ENCODE measurements at places on chromosomes 2 and 18.

DNA sequence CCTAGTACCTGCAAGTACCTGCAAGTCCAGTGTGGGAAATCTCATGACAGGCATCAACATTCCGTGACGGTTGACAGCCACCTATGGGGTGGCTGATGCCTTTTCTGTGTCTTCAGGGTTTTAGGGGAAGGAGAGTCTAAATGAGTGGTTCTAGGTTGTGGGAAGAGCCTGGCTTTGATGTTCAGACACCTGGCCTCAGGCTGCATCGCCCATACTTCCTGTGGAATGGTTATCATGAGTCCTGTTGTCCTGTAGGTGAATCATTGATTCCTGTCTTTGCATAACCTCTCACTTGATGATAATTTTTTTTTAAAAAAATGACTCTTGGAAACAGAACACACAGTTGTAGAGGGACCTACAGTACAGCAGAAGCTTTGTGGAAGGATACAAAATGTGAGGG is 108.9 kb downstream of the NEDD4L start:
- DNase-seq = no peak

GRCh38 chr18:75221897-75222296 is 11.3 kb downstream of the TSHZ1 start:
- no peak for DNase-seq

GRCh38 chr2:232523682-232524597 is 2.0 kb upstream of the CHRND start:
- no peak for DNase-seq

DNA sequence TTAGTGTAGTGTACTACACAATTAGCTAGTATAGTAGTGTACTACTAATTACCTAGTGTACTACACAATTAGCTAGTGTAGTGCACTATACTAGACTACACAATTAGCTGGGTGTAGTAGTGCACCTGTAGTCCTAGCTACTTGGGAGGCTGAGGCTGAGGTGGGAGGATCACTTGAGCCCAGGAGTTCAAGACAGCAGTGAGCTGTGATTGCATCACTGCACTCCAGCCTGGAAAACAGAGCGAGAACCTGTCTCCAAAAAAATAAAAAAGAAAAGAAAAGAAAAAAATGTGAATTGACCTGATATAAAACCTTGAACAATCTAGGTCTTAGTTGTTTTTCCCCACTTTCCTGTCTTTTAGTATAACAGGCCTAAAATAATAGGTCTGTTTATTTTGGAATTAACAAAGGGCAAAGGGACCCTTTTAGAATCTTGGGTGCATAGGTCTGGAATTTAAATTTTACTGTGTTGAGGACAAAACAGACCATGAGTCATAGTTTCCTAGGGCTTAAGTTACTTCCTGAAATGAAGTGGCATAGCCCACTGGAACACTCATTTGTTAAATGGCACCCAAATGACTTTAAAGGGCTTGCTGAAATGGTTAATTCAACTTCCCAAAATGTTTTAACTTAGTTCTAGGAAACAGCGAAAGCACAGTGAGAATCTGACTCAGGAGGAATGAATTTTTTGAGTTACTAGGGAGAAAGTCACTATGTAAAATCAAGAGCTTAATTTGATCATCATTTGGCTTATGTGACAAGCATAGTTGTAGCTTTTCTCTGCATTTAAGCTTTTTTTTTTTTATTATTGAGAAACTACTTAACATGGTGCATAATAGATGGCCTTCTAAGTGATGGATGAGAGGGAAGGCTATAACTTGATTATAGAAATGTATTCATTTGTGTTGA is 50.7 kb upstream of the ARL5A start:
- no peak for DNase-seq

- DNase-seq = no peak
Measured at GRCh38 chr2:73907840-73908452, 15.1 kb downstream of the ACTG2 start.

GRCh38 chr2:32425719-32426141 is 68.9 kb downstream of the BIRC6 start:
- DNase-seq = no peak

DNA sequence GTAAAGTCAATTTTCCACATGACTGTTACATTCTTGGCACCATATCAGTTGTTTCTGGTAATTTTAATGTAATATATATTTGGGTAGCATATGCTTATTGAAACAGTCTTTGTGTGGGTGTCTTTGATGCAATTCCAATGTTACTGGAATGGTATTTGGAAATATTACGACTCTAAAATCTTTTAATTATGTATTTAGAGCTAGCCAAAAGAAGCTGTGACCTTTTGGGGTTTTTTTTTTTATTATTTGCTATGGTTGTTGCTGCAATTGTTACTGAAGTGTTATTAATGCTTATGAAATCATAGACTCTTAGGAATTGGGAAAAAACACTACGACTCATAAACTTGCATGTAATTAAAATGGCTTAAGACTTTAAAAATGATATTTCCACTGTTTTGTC is 95.9 kb downstream of the AOX1 start:
- no peak for DNase-seq

DNA sequence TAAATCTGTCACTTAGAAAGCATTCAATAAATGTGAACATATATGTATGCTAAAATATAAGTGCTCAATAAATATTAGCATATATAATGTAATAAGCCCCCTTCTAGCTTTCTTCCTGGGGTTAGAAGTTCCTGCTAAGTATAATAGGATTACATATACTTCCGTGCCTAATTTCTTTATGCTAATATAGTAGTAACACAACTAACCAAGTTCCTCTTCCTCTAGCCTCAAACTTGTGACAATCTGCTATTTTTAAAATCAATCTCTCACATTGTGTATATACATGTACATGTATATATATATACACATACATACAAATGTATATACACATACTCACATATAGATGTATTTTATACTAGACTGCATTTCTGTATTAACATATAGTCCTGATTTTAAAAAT is 32.2 kb downstream of the TLK1 start:
- no peak for DNase-seq

- DNase-seq = no peak
Measured at GRCh38 chr18:3691705-3692104, 241.7 kb downstream of the TGIF1 start.

DNA sequence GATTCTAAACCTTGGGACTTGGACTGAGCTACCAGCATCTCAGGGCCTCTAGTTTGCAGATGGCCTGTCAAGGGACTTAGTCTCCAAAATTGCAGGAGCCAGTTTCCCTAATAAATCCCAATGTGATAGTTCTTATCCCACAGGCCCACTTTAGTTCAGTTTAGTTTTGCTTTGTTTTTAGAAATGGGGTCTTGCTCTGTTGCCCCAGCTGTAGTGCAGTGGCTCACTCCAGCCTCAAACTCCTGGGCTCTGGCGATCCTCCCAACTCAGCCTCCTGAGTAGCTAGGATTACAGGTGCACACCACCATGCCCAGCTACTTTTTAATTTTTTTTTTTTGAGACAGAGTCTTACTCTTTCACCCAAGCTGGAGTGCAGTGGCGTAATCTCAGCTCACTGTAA is 2.6 kb upstream of the SF3B1 start:
- DNase-seq = no peak

- DNase-seq = no peak
Measured at GRCh38 chr2:207765547-207765946, 4.2 kb downstream of the FZD5 start.

DNA sequence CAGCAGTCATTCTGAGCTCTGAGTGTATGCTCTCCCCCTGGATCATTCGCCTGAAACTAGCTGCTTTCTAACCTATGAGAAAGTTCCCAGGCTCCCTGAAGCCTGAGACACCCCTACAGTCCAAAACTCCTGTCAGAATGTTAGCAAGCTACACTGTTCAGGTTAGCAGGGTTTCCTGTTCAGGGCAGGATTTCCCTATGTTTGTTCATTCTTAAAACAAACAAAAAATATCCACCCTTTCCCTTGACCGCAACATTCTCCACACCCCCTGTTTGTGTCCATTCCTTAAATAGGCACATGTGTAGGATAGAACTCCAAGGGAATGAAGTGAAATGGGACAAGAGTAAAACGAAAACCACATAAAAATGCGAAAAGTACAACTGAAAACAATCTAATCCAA is 83.1 kb downstream of the KLF7 start:
- no peak for DNase-seq

DNA sequence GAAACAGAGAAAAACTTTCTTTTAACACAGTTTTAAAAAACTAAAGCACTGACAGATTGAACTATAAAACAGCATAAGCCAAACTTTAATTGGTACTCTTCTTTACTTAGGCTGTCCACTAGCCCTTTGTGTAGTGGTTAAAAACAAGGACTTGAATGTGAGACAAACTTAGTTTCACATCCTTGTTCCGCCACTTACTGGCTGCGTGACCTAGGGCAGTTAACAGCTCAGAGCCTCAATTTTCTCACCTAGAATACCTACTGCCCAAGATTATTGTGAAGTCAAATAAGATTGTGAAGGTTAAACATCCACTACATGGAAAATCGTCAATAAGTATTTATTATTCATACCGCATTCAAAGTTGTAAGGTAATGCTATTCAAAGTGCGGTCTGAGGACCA is 2.0 kb downstream of the WDR35 start:
- no peak for DNase-seq

DNA sequence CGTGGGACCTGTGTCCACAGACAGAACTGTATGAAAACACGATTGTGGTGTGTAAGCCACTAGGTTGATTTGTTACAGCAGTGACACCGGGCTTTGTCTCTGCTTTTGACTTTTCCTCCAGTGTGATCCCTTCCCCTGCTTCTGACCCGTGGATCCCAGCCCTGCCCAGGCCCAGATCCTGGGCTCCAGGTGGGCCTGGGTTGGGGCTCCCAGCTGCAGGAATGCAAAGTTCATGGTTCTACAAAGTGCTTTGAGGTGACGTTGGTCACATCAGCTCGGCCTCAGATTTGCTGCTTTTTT is 26.8 kb downstream of the HPCAL1 start:
- no peak for DNase-seq

DNA sequence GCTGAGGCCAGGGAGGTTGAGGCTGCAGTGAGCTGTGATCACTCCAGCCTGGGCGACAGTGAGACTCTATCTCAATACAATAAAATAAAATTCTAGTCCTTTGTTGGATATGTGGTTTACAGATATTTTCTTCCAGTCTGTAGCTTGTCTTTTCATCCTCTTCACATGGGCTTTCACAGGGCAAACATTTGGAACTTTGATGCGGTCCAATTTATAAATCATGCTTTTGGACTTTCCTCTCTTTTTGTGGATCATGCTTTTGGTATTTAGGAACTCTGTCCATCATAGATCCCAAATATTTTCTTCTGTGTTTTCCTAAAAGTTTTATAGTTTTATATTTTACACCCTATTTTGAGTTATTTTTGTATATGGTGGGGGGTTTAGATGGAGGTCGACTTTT is 14.9 kb downstream of the RAB10 start:
- DNase-seq = no peak

- DNase-seq = no peak
Measured at GRCh38 chr2:226121046-226121738, 678.4 kb downstream of the IRS1 start.

- no peak for DNase-seq
Measured at GRCh38 chr2:184729581-184729980, 131.3 kb downstream of the ZNF804A start.

- DNase-seq = no peak
Measured at GRCh38 chr18:76816127-76816526, 6.2 kb upstream of the ZNF236 start.

DNA sequence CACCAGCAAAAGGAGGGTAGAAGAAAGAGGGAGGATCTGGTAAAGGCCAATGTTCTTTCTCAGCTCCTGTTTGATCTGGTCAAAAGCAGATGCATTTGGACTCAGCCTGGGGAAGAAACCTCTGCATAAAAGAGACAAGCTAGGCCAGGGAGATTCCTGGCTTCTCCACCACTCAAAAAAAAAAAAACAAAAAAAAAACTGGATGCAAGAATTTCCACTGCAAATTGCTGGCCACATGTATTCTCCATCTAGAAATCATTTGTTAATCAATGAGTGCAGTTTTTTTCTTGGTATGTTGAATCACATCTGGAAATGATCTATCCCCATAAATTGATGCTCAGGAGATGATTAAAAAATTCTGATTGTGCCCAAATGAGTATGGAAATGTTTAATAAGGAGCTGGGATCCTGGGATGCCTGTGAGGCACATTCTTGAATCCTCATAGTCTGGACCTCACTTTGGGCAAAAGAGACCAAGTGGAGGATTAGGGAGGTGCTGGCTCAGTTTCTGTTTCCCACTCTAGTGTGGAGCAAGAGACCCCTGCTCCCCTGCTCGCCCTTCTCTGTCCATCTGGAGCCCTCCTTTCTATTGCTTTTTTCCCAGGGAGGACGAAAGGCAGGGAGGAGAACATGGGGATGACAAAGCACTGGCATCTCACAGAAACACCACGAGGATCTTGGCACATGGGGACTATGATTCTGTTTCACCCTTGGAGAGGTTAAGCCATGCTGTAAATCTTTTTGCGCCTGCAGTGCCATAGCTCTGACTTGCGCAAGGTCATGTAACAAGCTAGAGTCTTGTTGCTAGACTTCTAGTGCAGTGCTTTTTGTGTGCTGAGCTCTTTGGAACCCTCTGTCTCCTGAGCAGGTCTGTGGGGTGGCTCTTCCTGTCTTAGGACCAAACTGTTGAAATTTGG is 57.6 kb downstream of the APOB start:
- DNase-seq = no peak

All from activated CD8-positive, alpha-beta memory T cell treated with anti-CD3 and anti-CD28 coated beads for 1 hour (primary cell).